ENCODE measurements at places on chromosomes 1 and 21. TPM values are rescaled to one million over a fixed set of nuclear protein-coding genes. Genes with fewer than 3 reads are reported as not detected.

SPTA1 gene
- 0.42 TPM for total RNA-seq

RNF186 gene
- total RNA-seq: not detected

ABCG1 gene
- total RNA-seq: 3.1 TPM

FTCD gene
- total RNA-seq: not detected

ERICH3 gene
- total RNA-seq: not detected

ADCY10 gene
- total RNA-seq: 0.13 TPM

PGLYRP3 gene
- not detected for total RNA-seq

SMG7 gene
- 56.1 TPM for total RNA-seq

SLC1A7 gene
- not detected for total RNA-seq

GRCh38 chr1:230702934-230703678 is 10.8 kb downstream of the AGT start:
- no peak for ATAC-seq

DNA sequence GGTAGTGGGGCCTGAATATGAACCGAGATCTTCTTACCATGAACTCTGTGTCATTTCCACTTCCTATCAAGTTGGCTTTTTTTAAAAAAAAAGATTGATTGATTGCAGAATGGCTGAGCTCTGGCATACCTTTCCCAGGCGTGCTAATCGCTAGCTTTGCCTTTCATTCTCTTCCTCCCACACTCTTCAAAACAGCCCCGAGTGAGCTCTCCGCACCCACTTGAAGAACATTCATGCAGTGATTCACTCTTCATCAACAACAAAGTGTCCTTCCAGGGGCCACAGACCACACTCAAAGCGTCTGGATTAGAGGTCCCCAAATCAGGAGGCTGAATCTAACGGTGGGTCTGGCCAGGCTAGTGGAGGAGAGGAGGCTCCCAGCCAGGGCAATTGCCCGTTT is 96.3 kb upstream of the GALNT2 start:
- ATAC-seq: peak; percentile 38

DNA sequence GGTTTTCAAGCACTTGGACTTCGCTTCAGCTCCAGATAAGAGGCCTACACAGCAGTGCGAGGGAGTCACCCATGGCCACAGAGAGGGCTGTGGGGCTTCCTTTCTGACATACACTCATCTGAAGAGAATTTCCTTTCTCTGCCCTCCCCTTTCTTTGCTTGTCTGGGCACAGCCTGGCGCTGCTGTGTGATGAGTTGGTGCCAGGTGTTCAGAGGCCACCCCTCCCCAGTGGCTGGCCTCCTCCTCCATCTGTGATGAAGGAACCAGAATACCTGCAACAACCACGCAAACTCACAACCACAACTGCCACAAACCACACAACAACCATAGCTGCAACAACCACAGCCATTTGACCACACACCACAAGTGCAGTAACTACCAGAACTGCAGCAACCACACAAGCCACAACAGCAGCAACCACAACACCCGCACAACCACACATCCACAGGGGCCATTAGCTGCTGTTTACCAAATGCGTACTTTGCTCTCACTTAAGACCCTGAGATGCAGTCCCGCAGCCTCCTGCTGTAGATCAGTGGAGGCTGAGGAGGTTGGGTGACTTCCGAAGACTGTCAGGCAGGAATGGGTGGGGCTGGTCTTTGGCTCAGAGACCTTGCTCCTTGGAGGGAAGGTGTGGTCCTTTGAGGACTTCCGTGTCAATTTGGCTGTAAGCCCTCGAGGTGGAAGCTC is 71.1 kb downstream of the IER5 start:
- ATAC-seq: peak; percentile 88

DNA sequence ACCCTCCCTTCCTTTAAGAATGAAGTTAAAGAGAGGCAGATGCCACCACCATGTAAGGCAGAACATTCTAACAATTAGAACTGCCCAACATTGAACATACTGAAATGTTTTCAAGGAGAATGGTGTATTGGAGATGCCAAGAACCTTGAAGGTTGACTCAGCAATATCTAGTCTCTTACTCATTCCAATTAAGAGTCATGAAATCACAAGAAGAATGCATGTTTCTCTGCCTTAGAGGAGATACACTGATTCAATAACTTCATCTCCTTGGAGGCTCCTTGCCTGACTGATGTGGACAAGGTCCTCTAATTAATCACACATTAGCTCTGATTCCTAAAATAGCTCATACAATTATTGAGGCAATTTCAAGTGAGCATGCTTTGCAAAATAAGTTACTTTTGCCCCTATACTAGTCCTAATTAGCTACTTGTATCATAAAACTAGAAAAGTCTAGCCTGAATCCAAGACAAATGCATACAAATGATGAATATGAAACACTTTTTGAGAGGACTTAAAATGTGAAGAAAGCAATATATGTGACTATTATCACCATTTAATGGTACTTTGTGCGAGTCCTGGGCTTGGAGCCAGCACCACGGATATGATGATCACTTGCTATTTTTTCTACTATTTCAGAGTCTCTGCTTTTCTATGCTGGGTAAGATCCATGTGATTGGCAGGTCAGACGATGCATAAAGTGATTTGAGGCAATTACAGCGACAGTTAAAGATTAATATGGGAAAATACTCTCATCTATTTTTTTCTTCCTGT is 114.5 kb downstream of the DSCAM start:
- ATAC-seq: no peak

DNA sequence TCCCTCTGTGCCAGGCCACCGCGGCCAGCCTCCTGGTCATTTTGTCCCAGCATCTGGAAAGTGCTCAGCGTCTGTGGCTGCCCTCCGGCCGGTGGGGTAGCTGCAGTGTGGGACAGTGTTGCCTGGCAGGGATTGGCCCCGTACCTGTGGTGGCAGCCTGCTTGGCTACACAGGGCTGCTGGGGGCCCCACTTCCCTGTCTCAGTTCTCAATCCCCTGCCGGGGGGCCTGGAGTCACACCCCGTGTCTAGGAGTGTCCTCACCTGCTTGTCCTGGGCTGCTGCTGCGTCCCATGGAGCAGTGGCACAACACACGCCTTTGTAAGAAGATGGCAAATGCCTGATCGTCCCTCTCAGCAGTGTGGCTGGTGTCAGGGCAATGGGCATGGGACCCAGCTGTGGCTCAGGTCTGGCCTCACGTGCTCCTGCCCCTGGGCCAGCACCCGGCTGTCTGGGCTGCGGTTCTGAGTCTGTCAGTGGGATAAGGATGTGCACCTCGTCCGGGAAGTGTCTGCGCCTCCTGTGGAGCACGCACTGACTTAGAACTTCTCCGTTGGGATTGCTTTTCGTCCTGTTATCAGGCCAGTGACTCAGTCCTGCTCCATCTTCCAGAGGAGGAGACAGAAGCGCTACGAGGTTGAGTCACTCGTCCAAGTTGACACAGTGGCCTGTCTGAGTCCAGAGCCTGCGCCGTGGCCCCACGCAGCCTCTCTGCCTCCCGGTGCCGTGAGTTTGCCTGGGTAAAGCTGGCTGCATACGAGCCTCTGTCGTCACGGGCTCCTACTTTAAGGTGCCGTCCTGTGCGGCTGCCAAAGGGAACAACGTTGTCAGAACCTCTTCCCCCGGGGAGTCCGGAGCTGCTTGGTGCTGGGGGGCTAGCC is 41.0 kb downstream of the CRYAA start:
- no peak for ATAC-seq

GRCh38 chr1:224456637-224456953 is 22.0 kb upstream of the WDR26 start:
- ATAC-seq: no peak

DNA sequence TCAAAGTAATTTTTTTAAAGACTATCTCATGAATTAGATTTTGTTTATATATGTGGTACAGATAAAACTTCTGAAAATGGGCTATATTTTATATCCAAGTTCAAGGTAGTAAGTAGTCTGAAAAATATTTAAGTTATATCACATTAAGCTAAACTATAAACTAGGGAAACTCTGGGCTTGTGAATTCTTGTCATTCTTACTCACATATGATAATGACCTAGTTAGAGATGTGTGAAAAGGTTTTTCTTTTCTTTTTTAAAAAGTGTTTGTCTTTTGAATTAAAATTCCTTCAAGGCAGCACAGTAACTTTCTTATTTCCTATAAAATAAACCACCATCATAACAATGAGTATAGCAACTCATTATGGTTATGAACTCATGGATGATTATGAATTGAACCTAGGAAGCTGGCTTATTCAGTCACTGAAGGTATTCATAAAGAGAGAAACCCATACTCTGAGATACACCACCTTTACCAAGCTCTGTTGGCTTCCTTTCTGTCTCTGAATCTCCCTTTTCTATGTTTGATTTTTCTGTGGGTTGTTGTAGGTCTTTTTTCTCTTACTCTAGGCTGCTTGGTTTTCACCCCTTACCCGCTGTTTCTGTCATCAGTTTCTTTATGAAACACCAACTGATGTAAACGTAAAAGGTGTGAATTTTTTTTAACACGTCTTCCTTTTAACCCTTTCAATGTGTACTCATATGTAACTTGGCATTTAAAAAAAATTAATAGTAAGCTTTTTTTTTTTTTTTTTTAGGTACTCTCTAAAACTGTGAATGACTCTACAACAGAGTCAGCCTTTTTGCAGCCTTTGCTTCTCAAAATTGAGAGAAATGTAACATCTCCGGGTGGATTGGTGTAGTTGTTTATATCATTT is 25.2 kb downstream of the IL12RB2 start:
- peak; percentile 84 for ATAC-seq

- ATAC-seq: peak; percentile 94
Measured at GRCh38 chr1:224623743-224624333, 7.7 kb downstream of the CNIH3 start.

GRCh38 chr1:76239470-76239918 is 164.9 kb downstream of the ST6GALNAC3 start:
- no peak for ATAC-seq

DNA sequence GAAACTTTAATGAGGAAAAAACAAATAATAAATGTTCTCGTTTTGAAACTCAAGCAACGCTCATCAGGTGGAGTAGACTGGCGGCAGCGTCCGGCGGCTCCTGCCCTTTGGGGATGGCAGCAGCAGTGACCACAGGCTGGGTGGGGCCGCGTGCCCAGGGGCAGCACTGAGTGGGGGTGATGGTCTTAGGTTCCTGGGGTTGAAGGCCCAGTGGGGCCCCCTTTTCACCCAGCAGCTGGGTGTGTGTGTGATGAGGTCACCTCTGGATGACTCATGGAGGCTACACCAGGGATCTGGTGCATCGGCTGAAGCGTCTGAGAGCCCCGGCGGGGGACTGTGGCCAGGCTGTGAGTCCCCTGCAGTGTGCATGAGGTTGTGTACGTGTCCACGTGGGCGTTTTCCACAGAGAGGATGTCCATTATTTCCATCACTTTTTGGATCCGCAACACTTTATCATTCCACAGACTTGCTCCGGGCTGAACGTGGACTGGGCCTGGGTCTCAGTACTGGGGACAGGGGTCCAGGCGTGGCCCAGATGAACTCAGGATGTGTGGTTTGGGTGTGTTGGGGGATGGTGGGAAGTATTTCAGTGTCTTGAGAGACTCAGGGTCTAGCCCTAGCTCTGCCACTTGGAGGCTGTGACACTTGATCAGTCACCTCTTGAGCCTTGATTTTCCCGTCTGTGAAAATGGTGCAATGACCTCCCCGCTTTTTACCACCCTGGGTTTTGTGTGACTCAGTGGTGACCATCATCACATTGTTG is 25.6 kb downstream of the LDLRAP1 start:
- ATAC-seq: peak; percentile 41

DNA sequence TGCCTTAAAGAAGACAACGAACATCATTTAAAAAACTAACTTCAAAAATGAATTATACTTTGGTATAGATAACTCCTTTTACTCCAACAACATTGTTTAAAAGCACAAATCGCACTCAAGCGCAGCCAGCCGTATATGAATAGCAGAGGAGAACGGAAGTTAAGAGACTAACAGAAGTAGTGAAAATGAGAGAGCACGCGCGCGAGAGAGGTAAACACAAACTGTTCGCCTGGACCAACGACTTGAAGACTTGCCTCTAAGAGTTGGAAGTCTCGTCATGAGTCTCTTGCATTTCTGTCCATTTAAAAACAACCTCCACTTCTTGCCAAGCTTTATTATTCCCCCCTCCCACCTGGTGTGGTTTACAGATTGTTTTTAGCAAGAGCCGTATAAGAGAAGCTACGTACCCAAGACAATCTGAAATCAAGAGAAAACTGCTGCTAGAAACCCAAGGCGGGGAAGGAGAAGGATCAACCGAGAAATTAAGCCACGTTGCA is 479 bp downstream of the SELENOF start:
- ATAC-seq: no peak

- ATAC-seq: no peak
Measured at GRCh38 chr1:240946926-240947325, 335.0 kb upstream of the GREM2 start.

DNA sequence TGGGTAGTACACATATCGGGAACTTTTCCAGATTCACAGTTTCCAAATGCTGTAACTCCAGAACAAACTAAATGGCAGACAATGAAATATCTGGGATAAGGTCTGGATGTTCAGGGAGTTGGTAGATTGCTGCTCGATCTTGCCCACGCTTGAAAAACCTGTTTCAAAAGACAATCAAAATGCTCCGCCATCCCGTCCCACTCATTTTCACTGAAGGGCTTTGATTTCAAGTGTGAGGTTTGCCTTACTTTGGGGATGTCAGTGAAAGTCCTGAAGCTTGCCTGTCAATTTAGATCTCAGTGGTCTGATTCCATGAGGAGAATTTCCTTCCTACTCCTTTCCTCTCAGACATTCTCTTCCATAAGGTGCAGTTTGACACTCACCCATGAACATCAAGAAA is 236.3 kb upstream of the KCNK2 start:
- ATAC-seq: no peak

DNA sequence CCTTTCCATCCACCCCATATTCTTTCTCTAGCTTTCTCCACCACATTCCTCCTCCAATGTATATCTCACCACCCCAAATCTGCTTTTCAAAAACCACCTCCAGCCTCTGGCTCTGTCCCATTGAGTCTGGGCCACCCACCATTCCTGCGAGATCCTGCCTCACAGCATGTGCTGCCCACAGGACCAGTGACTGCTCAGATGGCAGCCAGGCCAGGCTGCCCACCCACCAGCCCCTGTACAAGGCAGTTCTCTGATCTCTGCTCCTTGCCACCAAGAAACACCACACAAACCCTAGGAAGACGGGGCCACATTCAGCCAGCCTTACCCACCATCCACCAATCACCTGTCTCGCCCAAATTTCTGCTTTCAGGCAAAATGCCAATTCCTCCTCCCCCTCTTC is 53.7 kb downstream of the PLEKHA6 start:
- no peak for ATAC-seq

DNA sequence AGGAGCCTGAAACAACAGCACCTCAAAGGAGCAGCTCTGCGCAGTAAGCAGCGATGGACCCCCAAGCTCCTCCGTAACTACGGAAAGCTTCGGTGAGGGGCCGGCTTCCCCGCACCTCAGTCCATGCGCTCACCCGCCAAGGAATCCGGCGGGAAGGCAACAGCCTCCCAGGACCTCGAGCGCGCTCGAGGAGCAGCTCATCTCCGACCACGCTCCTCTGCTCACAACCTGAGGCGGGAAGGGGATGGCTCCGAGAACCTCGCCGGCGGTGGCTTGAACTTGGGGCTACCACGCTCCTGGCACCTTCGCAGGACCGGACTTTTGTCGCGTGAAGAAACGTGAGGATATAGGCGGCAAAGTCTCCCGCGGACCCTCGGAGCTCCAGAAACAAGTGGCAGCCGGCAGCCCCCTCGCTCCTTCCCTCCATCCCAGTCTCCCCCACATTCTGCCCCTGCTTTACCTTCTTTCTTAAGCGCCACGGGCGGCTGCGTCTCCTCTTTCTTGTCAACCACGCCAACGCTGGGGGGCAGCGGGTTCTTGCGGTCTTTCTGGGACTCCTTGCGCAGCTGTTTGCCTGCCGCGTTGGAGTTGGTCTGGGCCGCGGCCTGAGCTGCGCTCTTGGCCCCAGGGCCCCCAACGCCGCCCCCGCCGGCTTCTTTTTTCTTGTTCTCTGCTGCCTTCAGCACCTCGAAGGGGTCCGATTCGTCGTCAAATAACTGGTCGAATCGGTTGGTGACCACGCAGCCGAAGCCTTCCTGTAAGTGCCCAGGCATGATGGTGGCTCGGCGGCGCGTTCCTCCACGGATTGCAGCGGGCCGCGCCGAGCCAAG is 459 bp downstream of the SERBP1 start:
- ATAC-seq: peak; percentile 8
